Camera-type eye (tissue), 1 donor: ENCODE measurements at places on chromosomes 3 and 15. TPM values are rescaled to one million over a fixed set of nuclear protein-coding genes. Genes with fewer than 3 reads are reported as not detected.

Gene TTC23
- total RNA-seq: 40.0 TPM

Gene NR2C2
- 86.9 TPM for total RNA-seq

Gene SLC25A38
- 20.0 TPM for total RNA-seq

Gene TRAK1
- 105 TPM for total RNA-seq

Gene NUP210
- total RNA-seq: 29.5 TPM

Gene DUOXA2
- total RNA-seq: not detected

Gene OR5H1
- total RNA-seq: not detected

Gene CCR8
- not detected for total RNA-seq

Gene THUMPD3
- 75.8 TPM for total RNA-seq

Gene LYZL4
- not detected for total RNA-seq

Gene ALG1L2
- total RNA-seq: 1.0 TPM

Gene PDIA5
- 52.9 TPM for total RNA-seq

Gene DNAH12
- total RNA-seq: 0.71 TPM

Gene CCPG1
- 65.0 TPM for total RNA-seq

Gene TEX55
- total RNA-seq: not detected

Gene LRRK1
- 8.7 TPM for total RNA-seq

Gene IQCF5
- not detected for total RNA-seq

Gene GRK7
- 1.3 TPM for total RNA-seq

Gene CGNL1
- 41.4 TPM for total RNA-seq

Gene CLDN16
- 0.16 TPM for total RNA-seq

Gene FAM107A
- total RNA-seq: 18.9 TPM

Gene SLC28A1
- 0.16 TPM for total RNA-seq

Gene IGDCC3
- 5.4 TPM for total RNA-seq

Gene LTK
- 2.3 TPM for total RNA-seq

Gene ATP13A5
- 0.22 TPM for total RNA-seq

Gene FBXL2
- total RNA-seq: 30.1 TPM
